ENCODE measurements at places on chromosomes 6 and 20. TPM values are rescaled to one million over a fixed set of nuclear protein-coding genes. Genes with fewer than 3 reads are reported as not detected.

AP5S1 gene
- total RNA-seq, result 6.3 TPM

C6orf132 gene
- 0.06 TPM for total RNA-seq

COL10A1 gene
- not detected for total RNA-seq

EFCAB8 gene
- 0.92 TPM for total RNA-seq

PNPLA1 gene
- total RNA-seq, result not detected

PROKR2 gene
- total RNA-seq, result not detected

CDH26 gene
- 1.1 TPM for total RNA-seq

APOM gene
- total RNA-seq, result 5.7 TPM

NRSN1 gene
- total RNA-seq, result not detected

OR2B6 gene
- not detected for total RNA-seq

ITPR3 gene
- 39.5 TPM for total RNA-seq

DAAM2 gene
- total RNA-seq, result not detected

GPX5 gene
- total RNA-seq, result not detected

NFATC2 gene
- 32.6 TPM for total RNA-seq

KIF25 gene
- 0.33 TPM for total RNA-seq

DEFB125 gene
- total RNA-seq, result not detected

SOX18 gene
- total RNA-seq, result not detected

SRMS gene
- not detected for total RNA-seq

SPATA25 gene
- 0.64 TPM for total RNA-seq

RIPPLY2 gene
- total RNA-seq, result not detected

ZNF184 gene
- total RNA-seq, result 31.8 TPM

TAAR8 gene
- not detected for total RNA-seq

SLC16A10 gene
- 15.7 TPM for total RNA-seq

HS3ST5 gene
- not detected for total RNA-seq

RAMACL gene
- total RNA-seq, result not detected

SIGLEC1 gene
- total RNA-seq, result 0.05 TPM

THBS2 gene
- not detected for total RNA-seq

OR2H1 gene
- not detected for total RNA-seq

TNFRSF21 gene
- total RNA-seq, result 0.52 TPM

C20orf96 gene
- 2.6 TPM for total RNA-seq

RWDD2A gene
- total RNA-seq, result 2.1 TPM

LINC00237 gene
- not detected for total RNA-seq
